ENCODE measurements at places on chromosomes 3 and 15.

GRCh38 chr3:106386050-106386449 lies 517.2 kb upstream of the CBLB start:
- DNase-seq, result no peak

DNA sequence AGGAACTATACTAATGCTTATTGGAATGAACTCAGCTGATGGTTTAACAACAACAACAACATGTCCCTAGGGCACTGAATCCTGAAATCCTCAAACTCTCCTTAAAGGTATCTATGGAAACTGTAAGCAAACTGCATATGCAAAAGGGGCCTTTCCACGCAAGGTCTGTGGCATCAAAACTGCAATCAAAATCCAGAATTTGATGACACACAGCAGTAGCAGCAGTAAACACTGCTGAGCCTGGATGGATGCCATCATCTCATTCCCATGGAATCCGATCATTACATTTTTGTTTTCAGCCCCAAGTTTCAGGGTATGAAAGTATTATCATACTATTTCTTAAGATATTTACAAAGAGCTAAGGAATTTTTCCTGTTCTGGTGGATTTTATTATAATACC lies 399.7 kb downstream of the VPS13C start:
- DNase-seq, result no peak

GRCh38 chr3:65659396-65659795 lies 379.3 kb downstream of the MAGI1 start:
- no peak for DNase-seq

DNA sequence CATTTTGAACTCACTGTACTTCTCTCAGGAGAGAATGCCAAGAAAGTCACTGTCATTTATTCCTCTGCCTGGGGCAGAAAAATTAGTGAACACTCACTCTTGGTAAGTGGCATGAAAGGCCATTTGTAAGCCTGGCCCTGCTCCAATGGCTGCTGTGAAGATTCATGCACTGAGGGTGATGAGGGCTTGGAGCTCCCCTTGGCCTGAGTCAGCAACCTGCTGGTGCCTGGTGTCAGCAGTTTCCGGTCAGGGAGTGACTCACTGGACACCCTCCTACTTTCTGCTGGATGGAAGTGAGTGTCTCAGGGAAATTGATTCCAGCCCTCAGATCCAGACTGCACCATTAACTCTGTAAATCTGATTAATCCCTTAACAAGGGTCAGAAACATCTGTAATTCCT lies 37.6 kb downstream of the TRA2B start:
- no peak for DNase-seq

- no peak for DNase-seq
Measured at GRCh38 chr3:42657675-42658074, 4.2 kb downstream of the ZBTB47 start.

- DNase-seq, result no peak
Measured at GRCh38 chr3:188822004-188822403, 349.8 kb upstream of the TPRG1 start.

GRCh38 chr15:80744415-80744814 lies 34.8 kb upstream of the CEMIP start:
- no peak for DNase-seq

- no peak for DNase-seq
Measured at GRCh38 chr15:42053914-42054313, 33.1 kb upstream of the PLA2G4E start.

- no peak for DNase-seq
Measured at GRCh38 chr15:62469874-62470688, 305.0 kb upstream of the C2CD4B start.

GRCh38 chr3:111870620-111871019 lies 11.6 kb downstream of the PHLDB2 start:
- no peak for DNase-seq

GRCh38 chr3:119600732-119601131 lies 3.0 kb downstream of the PLA1A start:
- peak; percentile 9 for DNase-seq

GRCh38 chr3:185764980-185765370 lies 59.9 kb downstream of the IGF2BP2 start:
- DNase-seq, result no peak

GRCh38 chr15:66966256-66966655 lies 99.1 kb upstream of the SMAD3 start:
- no peak for DNase-seq

DNA sequence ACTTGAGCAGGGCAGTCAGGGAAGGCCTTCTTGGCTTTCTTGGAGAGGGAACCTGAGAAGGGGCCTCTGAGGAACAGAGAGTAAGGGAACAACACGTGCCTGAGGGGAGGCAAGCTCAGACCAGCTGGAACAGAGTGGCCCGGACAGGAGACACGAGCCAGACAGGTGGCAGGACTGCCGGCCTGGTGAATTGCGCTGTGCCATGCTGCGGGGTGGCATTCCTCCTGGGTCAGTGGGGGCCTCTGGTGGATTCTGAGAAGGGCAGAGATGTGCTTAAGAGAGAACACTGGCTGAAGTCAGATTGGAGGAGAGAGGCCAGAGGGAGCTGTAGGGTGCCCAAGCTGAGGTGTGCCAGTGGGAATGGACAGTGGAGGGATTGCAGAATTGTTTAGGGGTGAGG lies 4.9 kb downstream of the CHAC1 start:
- DNase-seq, result no peak

GRCh38 chr15:70121624-70122302 lies 24.0 kb upstream of the TLE3 start:
- DNase-seq, result no peak

DNA sequence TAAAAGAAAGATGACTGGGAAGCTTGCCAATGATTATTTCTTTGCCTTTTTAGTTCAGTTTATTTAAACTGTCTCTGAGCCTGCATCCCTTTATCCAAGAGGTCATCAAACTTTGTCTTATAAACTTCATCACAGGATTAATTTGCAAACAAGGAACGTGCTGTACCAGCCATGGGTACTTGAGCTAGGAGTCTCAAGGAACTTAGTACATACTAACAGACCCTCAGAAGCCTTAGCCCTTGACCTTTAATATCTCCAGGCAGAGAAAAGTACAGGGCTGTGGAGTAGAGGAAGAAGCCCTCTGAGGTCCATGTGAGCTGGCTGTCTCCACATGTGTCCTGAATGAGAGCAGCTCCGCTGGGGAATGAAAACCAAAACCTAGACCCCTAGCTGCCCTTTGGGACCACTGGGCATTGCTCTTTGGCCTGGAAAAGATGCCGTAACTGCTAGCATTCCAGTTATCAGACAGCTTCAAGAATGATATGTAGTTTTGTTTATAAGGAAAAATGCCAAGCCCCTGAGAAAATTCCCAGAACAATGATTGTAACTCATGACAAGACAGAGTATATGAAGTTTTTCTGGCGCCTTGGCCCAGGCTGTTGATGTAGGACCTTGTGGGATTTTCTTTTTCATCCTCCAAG lies 92.1 kb downstream of the ASB7 start:
- DNase-seq, result no peak

DNA sequence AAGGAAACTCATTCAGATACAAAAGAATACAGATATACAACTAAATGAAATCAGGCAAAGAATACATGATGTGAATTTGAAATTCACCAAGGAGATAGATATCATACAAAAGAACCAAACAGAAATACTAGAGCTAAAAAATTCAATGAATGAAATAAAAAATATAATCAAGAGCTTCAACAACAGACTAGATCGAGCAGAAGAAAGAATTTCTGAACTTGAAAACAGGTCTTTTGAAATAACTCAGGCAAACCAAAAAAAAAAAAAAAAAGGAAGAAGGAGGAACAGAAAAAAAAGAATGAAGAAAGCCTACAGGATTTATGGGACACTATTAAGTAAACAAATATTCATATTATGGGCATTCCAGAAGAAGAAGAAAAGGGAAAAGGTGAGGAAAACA lies 137.8 kb downstream of the DMXL2 start:
- DNase-seq, result no peak

GRCh38 chr15:69107025-69107620 lies 53.3 kb upstream of the GLCE start:
- DNase-seq, result no peak

DNA sequence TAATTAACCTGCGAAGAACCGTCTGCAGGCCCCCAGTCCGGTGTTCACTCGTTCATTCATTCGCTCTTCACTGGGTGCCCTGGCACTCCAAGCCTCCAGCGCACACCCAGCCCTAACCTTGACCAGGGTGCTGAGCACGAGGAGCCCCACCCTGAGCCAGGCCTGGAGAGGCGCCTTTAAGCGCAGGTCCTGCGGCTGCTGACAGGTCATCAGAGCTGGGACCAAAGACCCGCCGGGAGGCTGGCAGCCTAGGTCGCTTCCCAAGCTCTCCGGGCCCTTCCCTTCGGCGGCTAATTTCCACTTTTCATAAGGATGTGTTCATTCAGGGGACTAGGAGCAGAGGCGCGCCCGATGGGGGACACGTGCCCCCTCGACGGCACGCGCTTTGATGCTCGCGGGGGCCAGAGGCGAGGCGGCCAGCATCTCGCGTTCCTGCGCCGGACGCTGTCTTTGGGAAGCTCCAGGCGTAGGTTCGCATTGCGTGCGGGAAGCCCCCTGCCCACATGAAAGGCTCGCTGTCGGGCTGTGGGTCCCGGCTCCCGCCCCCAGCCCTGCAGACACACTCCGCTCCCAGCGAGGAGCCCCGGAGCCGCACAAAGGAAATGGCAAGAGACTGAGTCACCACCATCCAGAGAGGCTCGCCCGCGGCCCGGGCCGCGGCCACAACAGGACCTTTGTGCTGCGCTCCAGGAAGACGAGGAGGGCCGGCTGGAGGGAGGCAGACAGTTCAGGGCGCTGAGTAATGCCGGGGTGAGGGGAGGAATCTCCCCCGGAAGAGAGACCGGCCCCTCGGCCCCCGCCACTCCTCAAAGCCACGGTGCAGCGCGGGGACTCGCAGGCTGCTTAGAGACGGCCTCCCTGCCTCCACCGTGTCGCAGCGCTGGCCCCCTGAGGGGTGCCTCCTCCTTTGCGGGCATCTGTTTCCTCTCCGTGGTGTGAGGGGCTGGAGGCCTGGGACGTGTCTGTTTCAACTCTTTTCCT lies 266.4 kb upstream of the HES1 start:
- DNase-seq, result peak; percentile 24

- no peak for DNase-seq
Measured at GRCh38 chr3:181052256-181052655, 62.7 kb upstream of the DNAJC19 start.

DNA sequence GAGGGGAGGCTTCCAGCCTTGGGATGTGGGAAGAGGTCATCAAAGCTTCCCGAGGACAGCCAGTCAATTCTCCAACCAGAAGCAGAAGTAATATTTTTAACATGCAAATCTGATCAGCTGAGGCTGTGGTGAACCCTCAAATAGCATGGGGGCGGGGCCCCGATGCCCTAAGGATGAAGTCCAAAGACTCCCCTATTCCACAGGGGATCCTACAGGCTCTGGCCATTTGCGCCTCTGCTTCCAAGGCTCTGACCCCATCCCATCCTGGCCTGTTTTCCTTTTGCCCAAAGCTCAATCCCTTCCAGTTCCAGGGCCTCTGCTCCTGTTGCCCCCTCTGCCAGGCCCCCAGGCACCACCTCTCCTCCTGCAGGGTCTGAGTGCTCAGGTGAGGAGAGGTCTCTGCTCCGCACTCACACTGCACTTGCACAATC lies 6.7 kb upstream of the CSK start:
- no peak for DNase-seq

GRCh38 chr3:72666447-72666755 lies 181.8 kb downstream of the SHQ1 start:
- DNase-seq, result no peak

DNA sequence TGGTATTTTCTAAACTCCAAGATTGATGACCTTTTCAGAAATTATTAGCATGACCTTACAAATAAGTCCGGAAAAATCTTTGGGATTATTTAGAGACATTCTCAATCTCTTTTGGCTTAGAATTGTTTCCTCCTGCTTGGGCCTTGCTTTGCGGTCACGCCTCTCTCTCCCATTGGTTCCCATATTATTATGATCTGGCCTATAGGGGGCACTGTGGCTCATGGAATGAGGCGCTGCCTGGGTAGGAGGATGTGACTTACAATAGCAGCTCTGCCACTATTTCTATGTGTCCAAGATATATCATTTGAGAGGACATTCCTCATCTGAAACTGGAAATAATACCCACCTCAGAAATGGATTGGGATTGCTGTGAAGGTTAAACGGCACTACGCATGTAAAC lies 464.9 kb downstream of the MFSD1 start:
- DNase-seq, result peak; percentile 59

- no peak for DNase-seq
Measured at GRCh38 chr3:168539909-168540308, 444.2 kb upstream of the GOLIM4 start.

- no peak for DNase-seq
Measured at GRCh38 chr3:70179111-70179510, 133.3 kb downstream of the MDFIC2 start.

GRCh38 chr15:40217166-40217824 lies 21.6 kb upstream of the PAK6 start:
- DNase-seq, result no peak

GRCh38 chr3:141050576-141051442 lies at the start of gene SPSB4:
Gene SPSB4 (plus strand): TSS chr3:141051347. CDS start chr3:141066105, 14,758 bp downstream.
- peak; percentile 48 for DNase-seq

DNA sequence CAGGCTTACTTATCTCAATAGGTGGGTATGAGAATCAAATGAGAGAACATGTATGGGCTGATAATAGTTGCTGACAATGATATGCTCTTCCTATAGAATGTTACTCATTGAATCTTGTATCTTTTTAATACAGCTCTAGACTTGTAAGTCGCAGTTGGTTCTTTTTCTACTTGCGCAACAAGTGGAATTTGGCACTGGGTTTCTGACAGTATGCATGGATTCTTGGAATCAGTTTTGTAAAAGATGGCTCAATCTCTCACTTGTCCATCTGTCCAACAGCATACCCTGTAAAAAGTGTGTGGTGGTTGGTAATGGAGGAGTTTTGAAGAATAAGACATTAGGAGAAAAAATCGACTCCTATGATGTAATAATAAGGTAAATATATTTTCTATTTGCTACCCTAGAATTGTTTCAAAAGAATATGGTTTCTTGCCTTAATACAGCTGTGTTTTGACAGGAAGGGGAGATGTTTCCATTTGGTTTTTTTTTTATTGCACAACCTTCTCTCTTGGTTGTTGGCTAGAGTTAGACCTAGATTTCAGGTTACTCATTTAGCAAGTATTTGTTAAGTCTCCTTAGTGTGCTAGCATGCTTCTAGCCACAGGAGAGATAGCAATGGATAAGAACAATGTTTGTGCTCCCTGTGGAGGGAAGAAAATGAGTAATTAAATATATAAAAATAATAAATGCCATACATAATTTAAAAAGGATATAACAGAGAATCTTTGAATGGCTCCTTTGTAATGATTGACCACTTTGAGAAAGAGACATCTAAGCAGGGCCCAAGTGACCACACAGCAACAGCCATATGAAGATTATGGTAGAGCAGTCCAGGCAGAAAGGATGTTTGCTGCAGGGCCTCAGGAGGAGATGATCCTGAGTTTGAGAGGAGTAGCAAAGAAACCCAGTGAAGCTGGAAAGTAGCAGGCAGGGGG lies 21.8 kb downstream of the ST3GAL6 start:
- DNase-seq, result no peak

All from head of caudate nucleus (tissue), 42 donors.